ENCODE measurements at places on chromosomes 12 and 14.

DNA sequence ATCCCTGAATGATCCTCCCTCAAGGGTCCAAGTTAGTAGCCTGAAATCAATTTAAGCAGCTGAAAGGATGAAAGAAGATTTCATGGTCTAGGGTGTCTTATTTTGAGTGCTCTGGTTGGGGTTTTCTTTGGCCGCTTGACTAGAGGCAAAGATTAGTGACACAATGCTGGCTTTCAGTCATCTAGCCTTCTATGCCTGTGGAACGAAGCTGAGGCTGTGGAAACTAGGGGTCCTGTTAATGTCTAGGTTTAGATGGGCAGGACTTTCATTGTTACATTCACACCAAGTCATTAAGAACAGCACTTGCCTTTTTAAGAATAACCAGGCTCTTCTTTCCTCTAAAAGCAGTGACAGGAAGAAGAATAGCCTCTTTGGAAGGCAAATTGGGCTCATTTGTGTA, 253.8 kb upstream of the E2F7 start:
- DNase-seq = no peak

DNA sequence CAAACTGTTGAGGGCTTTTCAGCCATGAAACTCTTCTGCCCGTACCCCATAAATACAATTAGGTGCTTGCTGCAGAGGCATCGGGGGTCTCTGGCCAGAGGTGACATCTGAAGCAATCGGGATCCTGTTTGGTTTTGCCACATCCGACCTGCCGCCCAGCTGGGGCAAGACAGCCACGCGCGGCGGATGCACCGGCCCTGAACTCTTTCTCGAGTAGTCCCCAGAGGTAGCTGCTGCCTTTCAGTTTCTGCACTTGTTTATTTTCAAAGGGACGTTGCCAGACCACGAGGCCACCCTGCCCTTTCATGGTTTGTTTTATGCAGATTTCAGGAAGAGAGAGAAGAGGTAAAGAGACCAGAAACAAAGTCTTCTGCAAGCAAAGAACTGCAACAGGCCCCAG, 10.6 kb upstream of the MLXIP start:
- no peak for DNase-seq

DNA sequence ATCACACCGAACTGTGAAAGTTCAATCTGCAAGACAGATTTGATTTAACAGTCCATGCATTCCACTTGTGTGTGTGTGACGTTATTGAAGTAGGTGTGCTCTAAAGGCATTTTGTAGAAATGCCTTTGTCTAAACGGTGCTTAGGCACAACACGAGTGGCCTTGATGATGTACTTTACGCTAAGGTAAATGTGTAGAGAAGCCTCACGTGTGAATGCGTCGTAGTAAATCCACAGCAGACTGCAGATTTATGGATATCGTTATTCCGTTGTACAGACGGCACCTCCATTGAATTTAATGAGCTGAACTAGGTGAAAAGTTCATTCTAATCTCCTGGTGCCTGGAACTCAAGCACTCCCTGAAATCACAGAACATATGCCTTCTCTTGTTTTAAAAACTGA, 202.8 kb upstream of the STXBP6 start:
- no peak for DNase-seq

- DNase-seq = no peak
Measured at GRCh38 chr14:36258241-36258640, 62.2 kb downstream of the MBIP start.

GRCh38 chr14:87995500-87996290, 2.7 kb upstream of the GALC start:
- DNase-seq = no peak

DNA sequence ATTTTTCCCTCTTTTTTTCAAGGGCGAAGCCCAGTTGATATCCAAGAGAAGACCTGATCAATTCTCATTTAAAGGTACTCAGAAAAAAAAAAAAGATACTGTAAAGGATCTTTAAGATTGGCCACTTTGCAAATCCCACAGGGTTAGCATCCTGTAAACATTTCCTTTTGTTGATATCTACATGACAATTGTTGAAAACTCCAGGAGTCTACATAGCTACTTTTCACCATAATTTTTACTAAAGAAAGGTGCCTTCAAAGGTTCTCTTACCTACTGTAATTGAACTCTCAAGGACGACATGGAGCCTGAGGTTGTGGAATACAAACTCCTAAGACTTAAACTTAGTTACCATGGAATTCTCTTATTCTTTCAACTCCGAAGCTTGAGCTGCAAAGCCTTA, 125.5 kb downstream of the HECTD4 start:
- no peak for DNase-seq

DNA sequence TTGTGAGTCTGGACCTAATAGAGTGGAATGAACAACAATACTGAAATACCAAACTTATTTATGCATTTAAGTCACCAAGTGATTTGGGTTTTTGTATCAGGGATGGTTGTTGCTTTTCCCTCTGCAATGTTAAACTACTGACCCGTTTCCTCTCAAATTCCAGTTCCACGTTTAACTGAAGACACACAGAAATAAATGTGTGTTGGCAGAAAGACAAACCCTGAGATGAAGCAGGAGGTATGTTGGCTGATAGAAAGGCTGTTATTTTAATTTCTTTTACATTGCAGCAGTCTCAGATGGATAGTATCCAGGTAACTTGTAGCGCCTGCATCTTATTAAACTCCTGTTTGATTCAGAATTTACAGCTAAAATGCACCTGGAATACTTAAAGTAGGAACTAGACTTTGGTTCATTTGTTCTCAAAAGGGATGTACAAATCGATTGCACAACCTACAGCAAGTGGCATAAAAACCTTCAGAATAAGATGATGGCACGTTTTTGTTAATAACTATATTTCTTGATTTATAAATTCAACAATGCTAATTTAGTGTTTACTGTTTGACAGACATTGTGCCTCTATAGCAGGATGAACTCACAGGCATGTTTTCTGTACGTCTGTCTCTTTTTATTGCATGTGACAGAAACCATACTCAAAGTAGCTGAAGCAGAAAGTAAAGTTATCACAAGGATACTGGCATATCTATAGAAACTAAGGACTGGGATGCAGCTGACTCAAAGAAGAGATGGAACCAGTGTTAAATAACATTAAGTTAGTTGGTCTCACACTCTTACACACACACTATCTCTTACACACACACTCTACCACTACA, 405.7 kb downstream of the ZFP36L1 start:
- DNase-seq = no peak

GRCh38 chr12:42346403-42347002, 20.5 kb downstream of the PPHLN1 start:
- DNase-seq = no peak

- no peak for DNase-seq
Measured at GRCh38 chr12:97300431-97300830, 162.2 kb upstream of the RMST start.

DNA sequence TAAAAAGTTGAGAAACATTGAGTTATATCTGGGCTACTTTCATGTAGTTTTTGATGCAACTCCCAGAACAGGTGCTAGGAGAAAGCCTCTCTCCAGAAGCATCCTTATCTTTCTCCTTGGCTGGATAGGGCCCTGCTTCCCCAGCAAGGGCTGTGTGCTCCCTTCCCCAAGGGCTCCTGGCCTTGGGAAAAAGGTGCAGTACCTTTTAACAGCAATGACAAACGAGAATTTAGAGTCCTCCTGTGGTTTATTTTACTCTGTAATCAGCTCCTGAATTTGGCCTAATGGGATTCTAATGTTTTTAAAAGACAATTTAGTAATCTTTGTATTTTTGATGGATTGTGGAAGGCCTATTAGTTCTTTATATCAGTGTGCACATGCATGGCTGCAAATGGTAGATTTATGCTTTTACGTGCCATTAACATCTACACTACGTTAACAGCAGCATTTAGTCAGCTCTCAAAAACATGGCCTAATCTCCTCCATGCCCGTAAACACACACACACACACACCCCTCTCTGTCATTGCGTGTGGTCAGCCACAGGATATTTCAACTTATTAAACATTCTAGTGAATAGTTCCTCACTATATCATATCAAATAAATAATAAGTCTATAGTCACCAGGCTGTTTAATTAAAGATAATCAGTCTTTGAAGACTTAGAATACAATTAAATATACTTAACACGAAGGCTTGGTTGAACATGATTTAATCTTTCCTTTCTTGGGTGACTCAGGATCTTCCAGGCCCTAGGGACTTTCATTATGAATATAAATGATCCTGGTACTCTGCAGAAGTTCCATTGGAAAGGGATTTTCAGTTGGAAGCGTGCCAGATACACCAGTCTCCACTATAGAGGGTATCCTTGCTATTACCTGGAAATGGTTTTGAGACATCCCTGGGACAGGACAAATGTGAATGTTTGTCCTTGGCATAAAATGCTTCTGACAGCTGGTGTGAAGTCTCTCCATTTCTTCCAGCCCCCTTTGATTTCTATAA, 181.4 kb upstream of the PWP1 start:
- no peak for DNase-seq

GRCh38 chr14:54807428-54807827, 95.2 kb downstream of the GCH1 start:
- DNase-seq = no peak

- no peak for DNase-seq
Measured at GRCh38 chr12:1698720-1699119, 7.8 kb downstream of the ADIPOR2 start.

GRCh38 chr14:104394409-104394851, 185.1 kb upstream of the C14orf180 start:
- DNase-seq = no peak

GRCh38 chr12:112844814-112845565, 53.4 kb downstream of the RPH3A start:
- no peak for DNase-seq

DNA sequence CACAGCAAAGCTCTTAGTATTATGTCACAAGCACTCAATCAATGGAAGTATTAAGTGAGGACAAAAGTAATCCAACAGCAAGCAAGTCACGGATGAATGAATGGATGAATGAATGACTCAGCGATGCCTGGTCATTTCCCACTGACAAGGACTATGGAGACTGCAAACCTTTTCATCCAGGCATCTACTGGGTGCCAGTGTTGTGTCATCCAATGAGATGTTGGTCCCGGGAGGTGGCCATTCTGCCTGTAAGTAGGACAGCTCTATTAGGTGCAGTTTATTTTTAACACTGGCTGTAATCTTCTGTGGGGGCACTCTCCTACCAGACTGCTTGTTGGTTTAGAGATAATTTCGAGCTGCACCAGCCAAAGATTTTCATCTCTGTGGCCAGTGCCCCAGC, 39.4 kb downstream of the STAB2 start:
- peak; percentile 58 for DNase-seq

DNA sequence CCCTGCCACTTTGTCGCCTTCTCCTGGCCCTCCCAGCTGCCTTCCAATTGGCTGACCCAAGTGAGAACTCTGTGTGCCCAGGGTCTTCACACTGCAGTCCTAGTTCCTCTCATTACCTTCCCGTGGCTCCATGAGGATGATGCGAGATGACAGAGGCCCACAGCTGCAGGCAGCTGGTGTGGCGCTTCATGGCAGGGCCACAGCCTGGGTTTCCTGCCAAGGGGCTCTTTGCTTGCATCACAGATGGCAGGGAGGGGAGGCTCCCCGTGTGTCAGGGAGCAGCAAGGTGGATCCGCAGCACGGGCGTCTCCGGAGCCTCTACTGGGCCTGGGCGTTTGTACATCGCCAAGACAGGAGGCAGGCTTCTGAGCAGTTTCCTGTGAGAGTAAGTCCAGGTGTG, 28.9 kb downstream of the DEGS2 start:
- DNase-seq = no peak

DNA sequence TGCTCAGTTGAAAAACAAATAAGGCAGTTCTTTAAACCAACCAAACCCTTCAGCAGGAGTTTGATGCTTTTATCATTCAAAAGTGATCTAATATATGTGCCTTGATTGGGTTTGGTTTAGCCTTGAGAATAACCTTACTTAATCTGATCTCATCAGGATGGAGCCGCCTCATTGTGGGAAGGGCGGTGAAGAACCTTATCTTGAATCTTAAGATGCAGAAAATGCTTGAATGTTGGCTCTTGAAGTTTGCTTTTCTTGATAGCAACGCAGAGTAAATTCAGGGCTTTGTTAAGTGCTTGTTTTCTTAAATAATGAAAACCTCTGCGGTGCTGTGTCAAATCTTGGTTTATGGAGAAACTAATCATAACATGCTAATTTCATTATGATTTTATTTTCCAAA, 138.2 kb downstream of the MON2 start:
- no peak for DNase-seq

Measured in SHP77 treated with DMSO at 0.1 percent for 48 hours (cell line).